ENCODE measurements at places on chromosomes 6 and 20. TPM values are rescaled to one million over a fixed set of nuclear protein-coding genes. Genes with fewer than 3 reads are reported as not detected.

GRCh38 chr6:2237001-2237400 is 8.4 kb downstream of the GMDS start:
- no peaks in the 10 kb centered on the region for H3K36me3 ChIP-seq
- no peaks in the 10 kb centered on the region for H3K27me3 ChIP-seq
- DNase-seq, result no peak
- no peak overlapping the region for H3K4me3 ChIP-seq
- peaks cover 11% of the 10 kb centered on the region for H3K4me1 ChIP-seq

DNA sequence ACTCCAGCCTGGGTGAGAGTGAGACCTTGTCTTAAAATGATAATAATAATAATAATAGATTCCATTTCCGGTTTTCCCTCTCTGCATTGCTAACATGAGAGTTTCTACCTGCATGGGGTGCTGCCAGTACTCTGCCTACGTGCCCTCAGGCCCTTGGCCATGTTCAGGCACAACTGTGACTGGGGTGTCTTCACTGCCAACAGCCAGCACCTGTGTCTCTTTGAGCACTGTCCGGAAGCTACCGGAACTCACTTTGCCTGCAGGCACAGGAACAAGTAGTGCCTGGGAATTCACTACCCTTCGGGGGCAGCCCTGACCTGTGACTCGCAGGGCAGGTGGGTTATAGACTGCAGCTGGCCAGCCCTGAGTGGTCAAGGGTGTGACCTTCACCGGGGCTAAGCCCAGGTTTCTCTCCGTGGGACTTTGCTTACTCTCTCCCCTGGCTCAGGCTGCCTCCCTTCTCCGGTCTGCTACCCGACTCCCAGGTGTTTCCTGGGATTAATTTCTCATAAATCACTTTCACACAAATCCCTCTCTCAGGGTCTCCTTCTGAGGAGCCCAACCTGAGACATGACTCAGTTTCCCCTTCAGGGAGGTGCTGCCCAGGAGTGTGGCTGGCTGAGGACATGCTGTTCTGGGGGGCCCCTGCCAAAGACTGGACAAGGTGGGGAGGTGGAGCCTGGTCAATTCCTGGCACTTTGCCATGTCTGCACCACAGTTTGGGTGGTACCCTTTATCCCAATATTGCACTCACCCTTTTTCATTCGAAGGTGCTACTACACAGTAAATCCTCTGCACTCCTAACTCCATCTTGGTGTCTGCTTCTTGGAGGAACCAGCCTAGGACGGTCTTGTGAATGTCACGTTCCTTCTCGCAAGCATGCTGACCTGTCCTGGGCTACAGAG is 79.5 kb upstream of the RALGAPA2 start:
- DNase-seq, result no peak
- H3K4me3 ChIP-seq, result no peak overlapping the region
- H3K4me1 ChIP-seq, result no peaks in the 10 kb centered on the region

DNA sequence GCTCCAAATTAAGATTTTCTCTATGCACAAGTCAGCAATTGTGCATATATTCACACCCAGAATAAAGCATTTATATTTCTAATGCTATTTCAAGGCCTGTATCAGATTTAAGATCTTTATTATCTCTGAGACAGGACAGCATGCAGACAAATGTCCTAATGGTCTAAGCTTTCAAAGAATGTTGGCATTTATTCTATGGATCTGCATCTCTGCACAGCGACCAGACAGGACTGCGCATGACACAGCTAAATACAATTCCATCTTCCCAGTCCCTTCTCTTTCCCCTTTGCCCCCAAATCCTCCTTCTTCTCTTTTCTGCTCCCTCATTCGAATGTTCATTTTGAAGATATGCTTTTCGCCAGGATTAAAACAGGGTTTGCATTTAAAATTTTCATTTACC is 478.5 kb downstream of the PKHD1 start:
- no peak overlapping the region for H3K27ac ChIP-seq
- no peak overlapping the region for H3K4me3 ChIP-seq
- H3K36me3 ChIP-seq, result no peaks in the 10 kb centered on the region
- H3K27me3 ChIP-seq, result no peaks in the 10 kb centered on the region
- no peak for DNase-seq

DNA sequence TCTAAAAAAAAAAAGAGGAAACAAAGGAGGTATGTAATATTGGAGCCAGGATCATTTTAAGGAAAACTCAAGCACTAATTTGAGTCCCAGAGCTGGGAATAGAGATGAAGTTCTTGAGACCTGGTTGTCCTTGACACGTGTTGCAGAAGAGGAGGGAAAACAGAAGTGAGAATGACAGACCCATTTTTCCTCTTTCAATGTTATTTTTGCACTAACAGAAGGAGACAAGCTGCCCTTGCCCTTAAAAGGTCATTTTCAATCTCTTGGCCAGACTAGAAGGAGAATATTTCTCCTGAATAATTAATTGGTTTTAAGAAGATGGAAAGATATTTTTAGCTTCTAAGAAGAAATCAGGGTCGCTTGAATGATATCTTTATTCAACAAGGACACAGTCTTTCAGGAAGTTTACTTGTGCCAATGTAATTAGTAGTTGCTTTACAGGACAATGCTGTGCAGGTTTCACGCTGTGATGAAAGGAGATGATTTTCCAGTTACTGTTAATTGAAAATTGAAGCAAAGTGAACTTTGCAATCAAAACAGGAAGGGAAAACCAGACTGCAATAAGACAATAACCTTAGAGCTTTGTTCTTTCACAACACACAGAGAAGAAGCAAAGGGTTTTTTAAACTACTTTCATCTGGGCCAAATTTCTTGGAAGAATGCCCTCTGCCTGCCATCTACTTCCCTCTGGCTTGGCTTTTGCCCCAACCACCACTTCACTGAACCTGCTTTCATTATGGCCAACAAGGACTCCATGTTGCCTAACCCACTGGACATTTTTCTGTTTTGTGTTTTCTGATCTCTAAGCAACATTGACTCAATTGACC is 107.8 kb upstream of the SHLD1 start:
- no peak for DNase-seq
- H3K36me3 ChIP-seq, result no peaks in the 10 kb centered on the region
- H3K4me3 ChIP-seq, result no peak overlapping the region
- no peak overlapping the region for H3K27ac ChIP-seq
- H3K27me3 ChIP-seq, result peaks cover 3% of the 10 kb centered on the region
- peaks cover 5% of the 10 kb centered on the region for H3K4me1 ChIP-seq

- peaks cover 31% of the 10 kb centered on the region for H3K4me1 ChIP-seq
- H3K36me3 ChIP-seq, result peaks cover 42% of the 10 kb centered on the region
- no peak for DNase-seq
- no peaks in the 10 kb centered on the region for H3K27me3 ChIP-seq
Observed at GRCh38 chr6:160058603-160059215, 62.9 kb upstream of the SLC22A1 start.

- H3K27me3 ChIP-seq, result no peaks in the 10 kb centered on the region
- H3K4me1 ChIP-seq, result peaks cover 51% of the 10 kb centered on the region
- H3K27ac ChIP-seq, result peak overlapping the region; percentile 72
- DNase-seq, result no peak
- peak overlapping the region; percentile 44 for H3K4me3 ChIP-seq
Observed at GRCh38 chr20:51440589-51440988, 101.9 kb downstream of the NFATC2 start.

DNA sequence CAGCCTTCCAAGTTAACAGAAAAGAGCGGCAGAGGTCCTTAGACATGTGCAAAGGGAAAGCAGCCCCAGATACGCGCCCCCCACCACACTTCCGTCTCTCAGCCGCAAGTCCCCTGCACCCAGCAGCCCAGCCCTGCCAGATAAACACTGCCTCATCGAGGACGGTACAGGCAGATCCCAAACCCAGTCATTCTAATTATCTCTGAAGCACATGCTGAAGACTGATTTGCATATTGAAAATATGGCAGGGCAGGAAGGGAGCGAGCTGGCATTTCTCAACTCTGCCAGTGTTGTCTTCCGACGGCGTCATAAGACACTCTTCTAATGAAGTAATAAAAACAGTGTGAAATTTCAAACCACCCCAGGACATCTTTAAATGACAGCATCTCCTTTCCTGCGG is 122.8 kb upstream of the CDH4 start:
- H3K27me3 ChIP-seq, result peaks cover 23% of the 10 kb centered on the region
- H3K4me3 ChIP-seq, result no peak overlapping the region
- no peaks in the 10 kb centered on the region for H3K36me3 ChIP-seq
- no peak for DNase-seq

SLC22A3 gene
- total RNA-seq, result not detected

SLC22A7 gene
- not detected for total RNA-seq
